ENCODE measurements at places on chromosomes 12 and 14.

- DNase-seq = no peak
These were observed 115.6 kb upstream of the FAR2 start for GRCh38 chr12:29033519-29033918.

DNA sequence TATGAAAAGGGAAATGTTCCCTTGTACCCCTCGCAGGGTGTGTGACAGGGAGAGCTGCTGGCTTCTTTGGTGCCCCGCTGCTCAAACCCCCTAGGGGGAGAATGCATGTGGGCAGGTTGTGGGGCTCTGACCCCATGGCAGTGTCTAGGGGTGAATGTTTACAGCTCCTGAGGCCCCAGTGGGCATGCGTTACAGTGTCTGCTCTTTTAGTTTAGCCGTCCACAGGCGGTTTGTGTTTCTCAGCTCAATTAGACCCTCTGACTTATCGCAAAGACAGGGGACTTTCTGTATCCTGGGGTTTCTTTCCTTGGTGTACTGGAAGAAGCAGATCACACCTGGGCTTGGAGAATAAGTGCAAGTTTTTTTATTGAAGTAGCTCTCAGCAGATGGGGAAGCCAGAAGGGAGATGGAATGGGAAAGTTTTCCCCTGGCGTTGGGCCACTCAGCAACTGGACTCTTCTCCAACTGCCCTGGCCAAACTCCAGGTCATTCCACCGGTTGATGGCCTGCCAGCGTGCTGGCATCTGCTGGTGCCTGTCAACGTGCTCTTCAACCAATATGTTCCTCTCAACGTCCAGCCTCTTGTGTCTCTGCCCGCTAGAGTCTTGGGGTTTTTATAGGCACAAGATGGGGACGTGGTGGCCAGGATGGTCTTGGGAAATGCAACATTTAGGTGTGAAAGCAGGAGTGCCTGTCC, 720.9 kb downstream of the FSCB start:
- DNase-seq = no peak

DNA sequence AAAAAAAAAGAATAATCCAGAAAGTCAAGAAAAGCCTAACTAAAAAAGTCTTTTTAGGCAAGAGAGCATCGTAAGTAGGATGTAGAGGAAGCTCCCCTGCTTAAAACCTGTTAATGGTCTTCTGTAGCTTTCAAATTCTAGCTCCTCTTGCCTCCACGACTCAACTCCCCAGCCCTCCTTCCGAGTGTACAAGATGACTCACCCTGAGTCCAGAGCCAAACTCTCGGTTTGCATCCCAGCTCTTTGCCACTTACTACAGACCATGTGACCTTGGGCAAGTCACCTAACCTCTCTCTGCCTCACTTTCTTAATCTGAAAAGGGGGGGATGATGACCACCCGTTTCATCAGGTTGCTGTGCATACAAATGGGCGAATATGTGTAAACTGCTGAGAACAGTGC, 460.4 kb downstream of the DPF3 start:
- DNase-seq = no peak

DNA sequence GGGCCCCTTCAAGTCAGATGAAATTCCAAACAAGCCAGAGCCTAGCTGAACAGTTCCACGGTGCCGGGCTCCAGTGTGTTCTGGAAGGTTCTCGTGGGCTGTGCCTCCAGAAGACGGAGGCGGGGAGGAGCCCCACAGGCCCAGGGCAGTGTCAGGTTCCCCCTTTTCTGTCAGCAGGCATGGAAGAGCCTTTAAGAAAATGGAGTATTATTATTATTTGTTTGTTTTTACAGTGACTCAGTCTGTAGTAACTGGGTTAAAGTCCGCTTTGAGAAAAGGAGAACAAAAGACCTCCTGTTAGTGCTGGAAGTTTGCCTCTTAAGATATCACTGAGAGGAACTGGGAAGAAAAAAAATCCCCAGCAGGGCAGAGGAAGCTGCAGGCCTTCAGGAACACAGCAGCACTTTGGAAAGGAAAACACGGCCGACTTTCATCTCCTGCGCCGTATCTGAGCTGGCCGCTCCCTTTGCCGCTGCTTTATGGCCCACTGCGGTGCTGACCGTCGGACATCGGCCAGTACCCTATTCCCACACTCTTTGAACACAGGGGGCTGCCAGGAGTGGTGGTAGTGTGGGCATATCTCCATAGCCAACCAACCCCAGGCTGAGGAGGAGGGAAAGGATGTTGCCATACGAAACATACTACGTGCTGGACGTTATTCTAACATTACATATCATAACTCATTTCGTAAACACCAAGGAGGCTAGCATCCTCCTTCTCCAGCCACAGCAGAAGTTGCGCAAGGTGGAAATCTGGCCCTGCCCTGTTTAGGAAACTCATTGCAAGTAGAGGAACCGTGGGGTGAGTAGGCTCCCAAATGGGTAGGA, 194.0 kb downstream of the ZFP36L1 start:
- DNase-seq = peak; percentile 97

- no peak for DNase-seq
These were observed 2.3 kb upstream of the PRPH start for GRCh38 chr12:49292729-49293055.

DNA sequence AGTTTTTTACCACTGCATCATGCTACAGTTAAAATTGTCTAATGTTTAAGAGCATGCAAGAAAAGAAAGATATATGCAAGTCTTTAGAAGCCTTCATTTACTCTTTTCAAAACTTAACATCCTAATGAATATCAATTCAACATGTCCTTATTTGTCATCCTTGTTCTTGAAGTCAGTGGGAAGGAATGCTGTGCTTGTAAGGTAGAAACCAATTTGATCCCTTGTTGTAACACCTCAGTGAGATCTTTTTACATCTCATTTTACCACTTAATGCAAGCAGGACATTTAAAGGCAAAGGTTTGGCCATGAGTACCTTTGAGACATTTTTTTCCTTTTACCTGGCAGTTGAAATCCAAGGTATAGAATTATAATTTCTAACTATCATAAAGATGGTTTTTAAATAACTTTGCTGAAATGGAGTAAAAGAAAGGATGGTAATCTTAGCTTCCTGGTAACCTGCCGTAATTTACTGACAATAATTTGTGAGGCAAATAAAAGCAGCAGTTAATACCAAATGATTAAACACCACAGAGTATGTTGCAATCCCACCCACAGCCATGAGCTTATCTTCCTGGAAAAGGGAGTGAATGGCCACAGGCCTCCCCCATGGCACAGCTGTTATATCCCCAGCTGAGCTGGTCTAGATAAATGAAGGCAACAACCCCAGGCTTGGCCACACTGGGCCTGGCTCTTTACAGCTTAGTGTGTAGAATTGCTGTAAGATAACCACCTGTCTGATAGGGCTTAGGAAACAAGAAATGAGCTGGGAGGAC, 33.2 kb upstream of the STRN3 start:
- DNase-seq = peak; percentile 89

GRCh38 chr14:57736391-57736790, 129.5 kb downstream of the SLC35F4 start:
- DNase-seq = no peak

GRCh38 chr14:105864116-105864515, 337.7 kb downstream of the TMEM121 start:
- no peak for DNase-seq

- DNase-seq = no peak
These were observed 7.2 kb upstream of the SELPLG start for GRCh38 chr12:108640802-108641445.

GRCh38 chr14:99359906-99360305, 87.9 kb upstream of the BCL11B start:
- DNase-seq = no peak

DNA sequence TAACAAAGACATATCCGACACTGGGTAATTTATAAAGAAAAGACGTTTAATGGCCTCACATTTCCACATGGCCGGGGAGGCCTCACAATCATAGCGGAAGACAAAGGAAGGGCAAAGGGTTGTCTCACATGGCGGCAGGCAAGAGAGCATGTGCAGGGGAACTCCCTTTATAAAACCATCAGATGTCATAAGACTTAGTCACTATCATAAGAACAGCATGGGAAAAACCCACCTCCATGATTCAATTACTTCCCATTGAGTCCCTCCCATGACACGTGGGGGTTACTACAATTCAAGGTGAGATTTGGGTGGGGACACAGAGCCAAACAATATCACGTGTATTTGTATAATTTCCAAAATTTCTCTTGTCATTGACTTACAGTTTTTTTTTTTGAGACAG, 5.5 kb upstream of the LMNTD1 start:
- DNase-seq = peak; percentile 53

- no peak for DNase-seq
These were observed 23.6 kb downstream of the ZNF664 start for GRCh38 chr12:123996581-123996980.

- no peak for DNase-seq
These were observed 198.9 kb downstream of the RBM19 start for GRCh38 chr12:113766879-113767878.

- no peak for DNase-seq
These were observed 5.4 kb upstream of the PLBD1 start for GRCh38 chr12:14573118-14573517.

GRCh38 chr12:95300286-95300685, 82.7 kb downstream of the VEZT start:
- no peak for DNase-seq

DNA sequence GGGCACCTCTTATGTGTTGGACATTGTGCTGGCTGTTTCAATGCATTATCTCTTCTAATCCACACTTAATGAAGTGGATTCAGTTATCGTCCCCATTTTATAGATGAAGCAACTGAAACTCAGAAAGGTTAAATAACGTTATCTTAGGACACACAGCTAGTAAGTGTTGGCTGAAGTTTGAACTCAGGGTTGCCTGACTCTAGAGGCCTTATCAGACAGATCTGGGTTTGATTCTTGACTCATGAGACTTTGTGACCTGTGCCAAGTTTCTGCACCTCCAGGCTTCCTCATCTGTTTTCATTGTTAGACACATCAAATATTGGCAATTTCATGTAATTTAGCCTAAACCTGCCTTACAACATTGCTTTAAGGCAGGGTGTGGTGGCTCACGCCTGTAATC, 18.2 kb upstream of the IRF2BPL start:
- no peak for DNase-seq

GRCh38 chr12:89349814-89350213, 2.5 kb downstream of the DUSP6 start:
- DNase-seq = peak; percentile 88

GRCh38 chr12:6928703-6929407, 1.1 kb downstream of the ATN1 start:
- no peak for DNase-seq

GRCh38 chr12:75315518-75315917, 14.6 kb downstream of the CAPS2 start:
- no peak for DNase-seq

GRCh38 chr12:128138125-128138524, 128.8 kb upstream of the TMEM132C start:
- no peak for DNase-seq

DNA sequence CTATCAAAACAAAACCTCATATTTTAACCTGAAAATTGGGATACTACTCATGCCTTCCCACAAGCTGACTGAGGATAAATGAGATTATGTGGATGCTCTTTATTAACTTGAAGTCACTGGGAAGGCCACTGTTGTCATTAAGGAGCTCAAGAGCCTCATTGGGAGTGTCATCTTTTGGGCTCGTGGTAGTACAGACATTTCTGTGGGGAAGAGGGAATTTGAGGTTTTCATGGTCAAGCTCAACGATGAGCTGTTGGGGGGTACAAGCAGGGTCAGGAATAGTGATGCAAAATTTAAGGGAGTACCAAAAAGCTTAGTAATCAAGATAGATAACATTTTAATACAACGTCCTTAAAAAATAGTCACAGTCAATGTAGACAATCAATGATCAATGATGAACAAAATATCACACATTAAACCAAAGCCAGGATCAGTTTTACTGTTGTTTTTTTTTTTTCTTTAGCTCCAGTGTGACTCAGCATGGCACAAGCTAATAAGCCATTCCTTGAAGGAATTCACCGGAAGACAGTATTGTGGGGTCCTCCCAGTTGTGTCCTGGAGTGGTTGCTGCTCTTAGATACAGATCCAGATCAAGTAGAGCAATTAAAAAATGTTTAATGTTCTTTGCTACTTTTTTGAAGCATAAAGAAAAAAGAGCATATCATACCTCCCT, 130.9 kb downstream of the C12orf75 start:
- DNase-seq = no peak

- peak; percentile 36 for DNase-seq
These were observed 286.6 kb upstream of the RGS6 start for GRCh38 chr14:71645656-71646055.

- DNase-seq = no peak
These were observed 950.4 kb upstream of the LRFN5 start for GRCh38 chr14:40656311-40656710.

DNA sequence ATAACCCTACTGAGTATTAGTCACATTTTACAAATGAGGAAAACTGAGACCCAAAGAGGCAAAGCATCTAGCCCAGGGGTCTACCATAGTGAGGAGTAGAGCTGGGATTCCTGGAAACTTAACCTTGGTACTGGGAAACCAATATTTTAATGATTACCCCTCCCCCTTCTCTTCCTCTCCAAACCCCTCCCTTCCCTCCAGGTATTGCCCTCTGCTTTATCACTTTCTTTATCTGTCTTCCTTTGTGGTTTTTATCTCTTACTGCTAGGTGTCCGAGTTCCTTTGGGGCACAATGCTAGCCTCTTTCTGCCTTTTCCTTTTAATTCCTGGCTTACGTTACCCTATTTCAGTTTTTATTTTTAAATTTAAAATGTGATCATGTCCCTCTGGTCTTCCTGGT, 2.8 kb downstream of the GABARAPL1 start:
- DNase-seq = no peak

- DNase-seq = no peak
These were observed 31.0 kb downstream of the NFYB start for GRCh38 chr12:104106965-104107364.

DNA sequence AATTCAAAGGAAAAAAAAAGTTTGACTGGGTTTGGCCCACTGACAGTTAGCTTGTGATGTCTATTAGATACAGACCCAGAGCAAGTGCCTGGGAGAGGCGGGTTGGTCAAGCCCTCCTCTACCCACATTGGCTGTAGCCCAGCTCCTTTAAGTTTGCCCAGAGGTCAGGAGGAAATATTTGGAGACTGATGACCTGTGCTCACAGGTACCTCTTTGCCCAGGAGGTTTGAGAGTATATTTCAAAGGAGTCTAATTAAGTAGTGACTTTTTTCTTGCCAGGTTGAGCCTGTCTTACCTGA, 21.8 kb upstream of the PDE1B start:
- no peak for DNase-seq

Data from inflammatory macrophage treated with lipopolysaccharide for 4 hours (primary cell).